ENCODE measurements at places on chromosomes 4 and X. TPM values are rescaled to one million over a fixed set of nuclear protein-coding genes. Genes with fewer than 3 reads are reported as not detected.

The ASMT gene
- total RNA-seq, result not detected

The SMIM43 gene
- 3.4 TPM for total RNA-seq

The IL2 gene
- not detected for total RNA-seq

The RAB39B gene
- total RNA-seq, result 0.56 TPM

The RASSF6 gene
- total RNA-seq, result under 0.01 TPM

The HTN1 gene
- total RNA-seq, result not detected

The LUZP4 gene
- total RNA-seq, result not detected

The RTL3 gene
- total RNA-seq, result 0.19 TPM

The ARR3 gene
- not detected for total RNA-seq

The IRAK1 gene
- 108 TPM for total RNA-seq
